ENCODE measurements at places on chromosomes 11 and 22. TPM values are rescaled to one million over a fixed set of nuclear protein-coding genes. Genes with fewer than 3 reads are reported as not detected.

- DNase-seq: no peak
Observed at GRCh38 chr11:2742201-2742600, 42.4 kb upstream of the KCNQ1OT1 start.

Gene APOL6
- 19.6 TPM for total RNA-seq

Gene OR8J1
- not detected for total RNA-seq

Gene OR8A1
- total RNA-seq: not detected

GRCh38 chr11:63847363-63847762, 8.5 kb downstream of the MARK2 start:
- no peak for DNase-seq

GRCh38 chr11:109914038-109914437, 179.2 kb upstream of the ZC3H12C start:
- DNase-seq: peak; percentile 9

DNA sequence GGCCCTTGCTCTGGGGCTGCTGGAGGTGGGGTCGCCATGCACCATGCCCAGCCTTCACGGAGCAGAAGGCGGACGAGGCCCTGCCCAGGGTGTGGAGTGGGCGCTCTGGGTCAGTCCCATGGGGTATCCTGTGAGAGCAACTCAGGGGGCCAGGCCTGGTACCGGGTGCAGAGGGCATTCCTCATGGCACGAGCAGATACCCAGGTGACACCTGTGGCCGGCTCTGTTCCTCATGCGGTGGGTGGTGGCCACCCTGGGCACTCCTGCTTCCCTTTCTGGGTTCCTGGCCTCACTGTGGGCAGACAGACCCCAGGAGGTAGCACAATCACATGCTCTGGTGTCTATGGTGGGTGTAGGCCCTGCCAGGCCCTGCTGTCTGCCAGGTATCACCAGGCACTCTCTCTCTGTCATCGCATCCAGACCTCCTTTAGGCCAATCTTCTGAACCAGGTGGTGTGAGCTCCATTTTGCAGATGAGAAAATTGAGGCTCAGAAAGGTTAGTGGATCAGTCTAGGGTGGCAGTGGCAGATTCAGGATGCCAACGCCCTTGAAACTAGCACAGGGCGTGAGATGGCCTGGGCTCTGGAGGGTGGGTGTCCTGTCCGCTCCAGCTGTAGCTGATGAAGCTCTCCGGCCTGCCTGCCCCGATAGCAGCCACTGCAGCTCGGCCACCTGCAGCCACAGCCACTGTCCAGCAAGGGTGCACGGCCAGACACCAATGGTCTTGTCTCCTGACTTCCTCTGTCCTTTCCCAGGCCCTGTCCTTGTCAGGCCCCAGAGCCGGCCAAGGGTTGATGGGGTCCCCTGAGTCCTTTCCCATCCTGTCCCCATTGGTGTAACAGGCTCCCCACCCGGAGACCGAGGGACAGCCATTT, 15.1 kb downstream of the DGKZ start:
- DNase-seq: no peak

Gene TPBGL
- total RNA-seq: 0.16 TPM

GRCh38 chr11:95734009-95734572, 55.5 kb downstream of the FAM76B start:
- peak; percentile 29 for DNase-seq

DNA sequence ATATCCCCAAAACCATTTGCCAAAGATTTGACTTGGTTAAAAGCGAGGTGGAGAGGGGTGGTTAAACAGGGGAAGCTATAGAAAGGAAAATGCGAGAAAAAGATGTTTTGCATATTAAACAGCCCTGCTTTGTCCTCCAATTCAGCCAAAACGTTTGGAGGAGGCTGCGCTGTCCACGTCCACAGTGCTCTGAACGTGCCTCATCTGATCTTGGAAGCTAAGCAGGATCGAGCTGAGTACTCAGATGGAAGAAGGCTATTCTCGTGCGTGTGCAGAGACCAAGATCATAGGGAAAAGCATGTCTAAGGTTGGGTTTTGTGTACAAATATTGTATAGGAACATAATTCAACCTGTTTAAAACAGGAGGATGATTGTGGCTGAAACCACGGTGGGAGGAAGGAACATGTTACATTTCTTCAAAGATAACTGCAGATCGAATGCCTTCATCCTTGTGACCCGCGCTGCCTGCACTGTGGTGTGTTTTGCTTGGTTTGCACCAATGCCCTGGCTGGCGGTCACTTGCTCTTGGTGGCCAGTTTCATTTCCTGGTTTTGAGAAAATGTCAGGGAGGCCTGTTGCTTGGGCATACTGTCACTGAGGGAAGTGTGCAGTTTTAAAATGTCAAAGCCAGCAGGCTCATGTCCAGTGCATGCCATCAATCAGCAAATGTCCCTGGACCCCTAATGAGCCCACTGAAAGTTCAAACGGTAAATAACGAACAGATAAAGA, 40.4 kb downstream of the FLI1 start:
- DNase-seq: no peak

Gene VSIG10L2
- total RNA-seq: not detected

Data from hepatocyte (in vitro differentiated cells).